ENCODE measurements at places on chromosomes 13 and 19. TPM values are rescaled to one million over a fixed set of nuclear protein-coding genes. Genes with fewer than 3 reads are reported as not detected.

- no peak for DNase-seq
These were observed 117.6 kb upstream of the MRI1 start for GRCh38 chr19:13646758-13647157.

- DNase-seq: no peak
These were observed 34.1 kb downstream of the NOTCH3 start for GRCh38 chr19:15166700-15167099.

DNA sequence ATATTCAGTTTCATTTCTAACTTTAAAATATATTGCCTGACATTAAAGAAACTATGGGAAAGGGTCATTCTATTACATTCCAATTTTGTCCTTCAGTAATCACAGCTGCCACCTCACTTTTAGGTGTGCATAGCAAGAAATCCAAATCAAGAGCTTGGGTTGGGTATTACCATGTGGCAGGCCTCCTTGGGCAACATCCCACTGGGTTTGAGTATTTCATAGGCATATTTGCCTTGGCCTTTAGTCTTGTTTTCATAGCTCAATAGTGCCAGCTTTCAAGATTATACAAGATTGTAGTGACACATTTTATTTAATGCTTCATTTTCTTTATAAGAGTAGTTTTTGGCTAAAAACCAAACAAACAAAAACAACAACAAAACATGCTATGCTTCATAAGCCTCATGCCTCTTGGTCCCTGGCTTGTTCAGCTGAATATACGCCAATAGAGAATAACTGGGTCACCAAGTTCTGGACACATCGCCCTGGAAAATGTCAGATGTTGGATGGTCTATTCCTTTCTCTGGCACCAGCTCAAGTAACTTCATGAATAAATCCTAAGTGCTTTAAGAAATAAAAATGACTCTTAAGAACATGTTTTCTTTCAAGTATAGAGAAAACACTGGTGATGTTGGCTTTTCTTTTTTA, 167.4 kb upstream of the STARD13 start:
- no peak for DNase-seq

DNA sequence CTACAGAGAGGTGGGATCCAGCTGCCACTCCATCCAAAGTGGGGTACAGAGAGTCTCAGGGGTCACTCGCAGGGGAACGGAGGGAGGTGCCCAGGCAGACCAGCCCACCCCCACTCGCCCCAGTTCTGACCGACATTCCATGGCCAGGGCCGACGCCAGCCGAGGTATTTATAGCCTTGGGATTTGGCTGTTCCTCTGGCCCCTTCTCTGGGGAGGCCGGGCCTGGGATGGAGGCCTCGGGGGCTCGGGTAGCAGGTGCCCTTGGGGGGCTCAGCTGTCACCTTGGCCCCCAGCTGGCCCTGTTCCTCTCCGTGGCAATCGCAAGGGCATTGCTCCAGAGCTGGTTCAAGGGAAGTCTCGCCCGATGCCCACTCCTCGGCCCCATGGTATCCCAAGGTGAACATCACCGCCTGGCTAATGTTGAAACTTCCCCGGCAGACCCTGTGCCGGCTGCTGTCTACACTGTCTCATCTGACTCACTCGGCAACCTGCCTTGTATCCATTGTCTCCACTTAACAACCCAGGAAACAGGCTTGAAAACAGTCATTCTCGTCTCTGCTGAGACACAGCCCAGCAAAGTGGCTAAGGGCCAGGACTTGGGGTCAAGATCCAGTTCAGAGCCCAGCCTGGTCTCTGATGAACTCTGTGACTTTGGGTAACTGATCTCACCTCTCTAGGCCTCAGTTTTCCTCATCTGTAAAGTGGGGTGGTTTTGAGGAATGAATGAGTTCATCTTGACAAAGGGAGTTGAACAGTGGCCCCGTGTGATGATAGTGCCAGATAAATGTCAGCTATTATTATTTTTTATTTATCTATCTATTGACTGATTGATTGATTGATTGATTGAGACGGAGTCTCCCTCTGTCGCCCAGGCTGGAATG, 9.7 kb downstream of the PRKACA start:
- no peak for DNase-seq

- DNase-seq: no peak
These were observed 5.8 kb downstream of the URI1 start for GRCh38 chr19:29947871-29948270.

DNA sequence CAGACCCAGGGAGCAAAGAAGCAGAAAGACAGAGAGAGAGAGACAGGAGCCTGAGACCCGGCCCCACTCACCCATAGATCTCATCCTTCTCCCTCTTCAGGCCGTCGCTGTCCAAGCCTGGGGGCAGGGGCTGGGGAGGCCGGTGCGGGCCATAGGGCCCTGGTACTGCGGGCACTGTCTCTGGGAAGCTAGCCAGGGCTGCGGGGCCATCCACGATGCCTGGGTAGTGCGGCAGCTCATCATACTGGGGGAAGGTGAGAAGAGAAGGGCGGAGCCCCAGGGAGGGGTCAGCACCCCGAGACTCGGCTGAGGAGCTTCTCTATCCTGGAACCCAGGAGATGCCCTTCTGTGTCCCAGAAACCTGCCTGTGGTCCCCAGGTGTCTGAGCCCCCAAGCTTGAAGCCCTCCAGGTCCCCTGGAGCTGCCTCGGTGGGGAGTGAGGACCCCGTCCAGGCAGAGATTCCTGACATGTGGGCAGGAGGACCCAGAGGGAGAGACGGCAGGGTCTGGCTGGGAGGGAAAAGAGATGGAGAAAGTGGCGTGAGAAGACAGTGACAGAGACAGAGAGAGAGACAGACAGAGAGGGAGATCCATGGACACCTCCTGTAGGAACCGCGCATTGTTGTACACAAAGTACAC, 2.1 kb downstream of the MEIS3 start:
- no peak for DNase-seq

DNA sequence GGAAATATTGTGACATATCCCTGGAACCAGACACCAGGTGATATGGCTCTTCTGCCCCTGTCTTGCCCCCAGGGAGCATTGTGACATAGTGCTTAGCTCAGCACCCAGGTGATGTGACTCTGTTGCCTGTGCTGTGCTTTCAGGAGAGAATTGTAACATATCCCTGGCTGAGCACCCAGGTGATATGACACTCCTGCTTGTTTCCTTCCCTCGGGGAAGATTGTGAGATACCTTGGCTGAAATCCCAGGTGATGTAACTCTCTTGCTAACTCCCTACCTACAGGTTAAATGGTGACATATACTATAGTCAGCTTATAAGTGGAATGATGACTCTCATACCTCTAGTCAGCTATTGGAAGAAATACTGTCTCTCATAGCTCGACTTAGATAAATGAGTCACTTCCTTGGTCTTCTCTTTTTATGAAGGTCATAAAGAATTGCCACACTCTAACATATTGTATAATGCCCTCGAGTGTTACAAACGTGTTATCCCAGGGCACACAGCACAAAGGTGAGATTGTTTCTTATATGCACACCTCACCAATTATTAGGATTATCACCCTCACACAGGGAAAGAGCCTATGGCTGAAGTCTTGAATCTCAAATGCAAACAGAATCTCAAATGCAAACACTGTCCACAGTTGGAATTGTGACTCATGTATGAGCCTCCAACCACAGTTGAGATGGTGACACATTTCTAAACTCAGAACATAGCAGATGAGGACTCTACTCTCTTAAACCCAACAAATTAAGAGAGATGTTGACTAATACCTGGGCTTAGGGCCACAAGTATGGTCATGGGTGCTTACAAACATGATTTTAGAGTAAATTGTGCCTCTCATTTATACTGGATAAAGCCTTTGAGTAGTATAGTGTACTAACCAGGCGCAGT, 32.7 kb upstream of the ZNF254 start:
- DNase-seq: peak; percentile 28

DNA sequence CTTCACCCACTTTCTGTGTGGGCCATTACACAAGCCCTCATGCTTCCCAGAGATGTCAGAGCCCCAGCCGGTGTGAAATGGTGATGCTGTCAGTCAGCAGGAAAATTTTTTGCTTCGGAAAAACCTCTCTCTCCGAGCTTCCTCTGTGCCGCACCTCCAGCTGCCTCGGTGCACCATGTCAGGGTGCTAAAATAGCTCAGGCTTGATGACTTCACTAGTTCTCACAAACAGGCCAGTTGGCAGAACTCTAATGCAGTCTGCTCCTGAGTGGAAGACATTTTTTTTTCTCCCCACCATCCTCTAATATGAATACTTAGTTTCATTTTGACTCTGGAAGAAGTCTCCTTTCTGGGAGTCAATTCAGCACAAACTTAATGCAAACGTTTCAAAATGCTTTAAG, 71.3 kb downstream of the KLF12 start:
- DNase-seq: peak; percentile 75

GRCh38 chr19:8640402-8641004, 10.1 kb downstream of the NFILZ start:
- DNase-seq: no peak

CPB2 gene
- not detected for total RNA-seq

CD22 gene
- 0.75 TPM for total RNA-seq

F10 gene
- not detected for total RNA-seq

ATP8B3 gene
- total RNA-seq: 10.0 TPM

Measured in activated CD4-positive, alpha-beta memory T cell treated with anti-CD3 and anti-CD28 coated beads for 36 hours (primary cell).